ENCODE measurements at places on chromosomes 6 and 20.

DNA sequence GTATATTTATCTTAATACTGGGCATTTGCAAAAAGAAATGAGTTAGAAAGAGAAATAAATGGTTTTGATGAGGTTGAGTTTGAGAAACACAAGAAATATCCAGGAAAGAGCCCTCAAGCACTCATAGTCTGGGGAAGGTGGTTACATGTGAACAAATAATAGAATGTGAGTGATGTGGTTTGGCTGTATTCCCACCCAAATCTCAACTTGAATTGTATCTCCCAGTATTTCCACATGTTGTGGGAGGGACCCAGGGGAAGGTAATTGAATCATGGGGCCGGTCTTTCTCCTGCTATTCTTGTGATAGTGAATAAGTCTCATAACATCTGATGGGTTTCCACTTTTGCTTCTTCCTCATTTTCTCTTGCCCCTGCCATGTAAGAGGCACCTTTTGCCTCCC lies 334.1 kb downstream of the COL12A1 start:
- no peak for DNase-seq

- no peak for DNase-seq
Observed at GRCh38 chr20:3797226-3797545, 1.1 kb downstream of the CDC25B start.

GRCh38 chr6:139364302-139364981 lies 10.0 kb downstream of the CITED2 start:
- DNase-seq, result no peak

- no peak for DNase-seq
Observed at GRCh38 chr6:105755885-105756284, 330.3 kb upstream of the PRDM1 start.

GRCh38 chr6:135739288-135739687 lies 112.2 kb upstream of the PDE7B start:
- DNase-seq, result no peak

DNA sequence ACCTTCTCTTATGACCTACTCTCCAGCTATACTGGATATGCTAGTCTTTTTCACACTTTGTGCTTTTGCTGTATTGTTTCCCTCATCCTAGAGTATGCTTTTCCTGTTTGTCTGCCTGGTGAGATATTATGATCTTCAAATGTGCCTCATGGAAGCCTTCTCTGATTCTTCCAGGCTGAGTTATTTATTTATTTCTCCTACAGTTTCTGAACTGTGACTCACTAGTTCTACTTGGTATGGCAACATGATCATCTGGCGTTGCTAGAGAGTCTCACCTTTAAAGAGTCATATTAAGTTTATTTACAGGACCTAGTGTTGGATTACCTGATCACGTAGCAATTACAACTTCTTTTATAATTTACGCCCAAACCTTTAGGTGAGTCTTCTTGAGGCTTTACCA lies 81.2 kb upstream of the HDAC2 start:
- no peak for DNase-seq

- no peak for DNase-seq
Observed at GRCh38 chr6:4889701-4890100, 113.5 kb downstream of the CDYL start.

DNA sequence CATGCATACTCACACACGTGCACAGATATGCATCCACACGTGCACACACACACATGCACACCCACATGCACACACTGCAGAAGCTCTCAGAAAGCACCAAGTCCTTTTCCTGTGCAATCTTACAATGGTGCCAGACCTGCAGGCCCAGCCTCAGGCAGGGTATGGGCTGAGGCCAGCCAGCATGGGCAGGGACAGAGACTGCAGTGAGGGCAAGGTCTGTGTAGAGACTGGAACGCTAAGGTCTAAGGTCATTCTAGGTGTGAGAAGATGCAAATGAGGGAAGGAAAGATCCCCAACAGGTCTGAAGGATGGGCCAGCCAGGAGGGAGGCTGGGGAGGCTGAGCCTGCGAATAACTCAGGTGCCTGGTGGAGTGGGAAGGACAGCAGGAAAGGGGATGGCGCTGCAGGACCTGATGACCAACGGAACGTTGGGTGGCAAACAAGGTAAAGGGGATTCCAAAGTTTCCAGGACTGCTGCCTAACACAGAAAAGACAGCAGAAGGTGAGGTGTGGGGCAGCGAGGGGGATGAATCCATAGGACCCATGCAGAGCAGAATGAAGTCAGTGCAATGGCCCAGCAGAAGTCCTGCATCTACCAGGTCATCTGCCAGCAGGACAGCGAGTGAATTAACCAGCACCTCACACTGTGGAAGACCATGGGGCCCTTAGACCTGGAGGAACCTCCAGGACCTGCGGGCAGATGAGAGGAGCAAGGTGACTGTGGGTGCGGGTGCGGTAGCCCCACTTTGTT lies 67.0 kb downstream of the ABHD12 start:
- DNase-seq, result no peak

DNA sequence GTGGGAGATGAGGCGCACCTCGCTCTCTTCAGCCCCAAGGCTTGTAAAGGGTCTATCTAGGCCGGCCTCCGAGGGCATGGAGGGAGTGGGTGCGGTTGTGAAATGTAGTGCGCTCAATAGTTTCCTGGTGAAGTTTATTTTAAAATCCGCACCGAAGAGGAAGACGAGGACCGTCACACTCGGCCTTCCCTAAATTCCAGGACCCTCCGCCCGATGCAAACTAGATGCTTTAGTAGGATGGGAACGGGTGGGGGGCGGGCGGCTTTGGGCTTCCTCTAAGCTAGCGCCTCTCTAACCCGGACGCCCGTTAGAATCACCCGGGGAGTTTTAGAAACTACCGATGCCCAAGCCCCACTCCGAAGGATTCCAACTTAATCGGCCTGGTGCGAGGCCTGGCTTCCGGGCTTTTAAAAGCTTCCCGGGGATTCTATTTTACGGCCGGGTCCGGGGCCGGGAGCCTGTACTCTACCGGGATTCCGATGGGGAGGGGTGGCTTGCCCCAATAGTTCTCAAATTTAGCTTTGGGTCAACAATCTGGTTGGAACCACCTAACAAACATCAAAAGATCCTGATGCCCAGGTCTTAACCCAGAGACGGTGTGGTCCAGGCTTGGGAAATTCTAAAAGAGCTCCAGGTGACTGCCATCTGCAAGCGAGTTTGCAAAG lies 548 bp upstream of the BCAS4 start:
- no peak for DNase-seq

GRCh38 chr6:33312361-33313104 lies 1.3 kb downstream of the TAPBP start:
- DNase-seq, result peak; percentile 77

- no peak for DNase-seq
Observed at GRCh38 chr6:16058201-16058928, 70.5 kb upstream of the MYLIP start.

GRCh38 chr6:160919723-160920440 lies 71.7 kb upstream of the MAP3K4 start:
- no peak for DNase-seq

DNA sequence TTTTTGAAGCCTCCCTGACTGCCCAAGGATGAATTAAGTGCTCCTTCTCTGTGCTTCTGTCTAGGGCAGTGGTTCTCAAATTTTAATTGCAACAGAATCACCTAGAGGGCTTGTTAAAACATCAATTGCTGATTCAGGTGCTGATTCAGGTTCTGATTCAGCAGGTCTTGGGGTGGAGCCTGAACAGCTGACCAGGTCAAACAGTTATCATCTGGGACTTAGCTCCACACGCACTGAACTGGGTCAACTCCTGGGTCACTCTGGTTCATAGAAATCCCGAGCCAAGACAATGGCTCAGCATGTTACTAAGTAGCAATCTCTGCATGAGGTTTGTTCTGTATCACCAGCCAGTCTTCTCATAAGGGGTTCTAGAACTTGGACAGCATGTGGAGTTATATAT lies 192.3 kb downstream of the GJA1 start:
- no peak for DNase-seq

GRCh38 chr20:8711501-8711900 lies 357.4 kb upstream of the PLCB4 start:
- no peak for DNase-seq

- no peak for DNase-seq
Observed at GRCh38 chr20:63893999-63894357, 948 bp upstream of the DNAJC5 start.

DNA sequence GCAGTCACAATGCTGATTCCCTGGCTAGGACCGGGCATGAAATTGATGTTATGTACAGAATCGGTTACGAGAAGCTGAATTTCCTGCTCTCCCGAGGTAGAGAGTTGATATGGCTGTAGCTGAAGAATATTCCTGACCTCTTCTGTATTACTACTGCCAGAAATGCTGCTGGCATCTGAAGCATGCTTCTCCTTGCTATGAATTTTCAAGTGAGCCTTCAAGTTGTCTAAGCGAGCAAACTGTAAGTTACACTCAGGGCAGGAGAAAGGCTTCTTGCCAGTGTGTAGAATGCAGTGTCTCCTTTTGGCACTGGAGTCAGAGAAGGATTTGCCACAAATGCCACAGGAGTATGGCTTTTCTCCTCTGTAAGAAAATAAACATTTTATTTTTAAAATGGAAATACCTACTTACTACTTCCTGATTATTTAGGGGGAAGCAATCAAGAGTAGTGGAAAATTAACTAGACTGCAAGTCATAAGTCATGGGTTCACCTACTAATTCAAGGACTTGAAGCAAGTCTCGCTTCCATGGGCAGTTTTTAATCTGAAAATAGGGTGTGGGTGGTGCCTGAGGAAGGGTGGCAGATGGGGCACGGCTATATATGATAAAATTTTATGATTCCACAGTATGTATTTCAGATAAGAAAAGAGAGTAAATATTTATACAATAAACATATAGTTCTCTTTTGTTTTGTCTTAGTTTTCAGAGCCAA lies 10.8 kb upstream of the MICAL1 start:
- no peak for DNase-seq

- no peak for DNase-seq
Observed at GRCh38 chr6:105596284-105596755, 193.4 kb upstream of the PREP start.

GRCh38 chr6:47724300-47724699 lies 25.9 kb downstream of the ADGRF4 start:
- no peak for DNase-seq

DNA sequence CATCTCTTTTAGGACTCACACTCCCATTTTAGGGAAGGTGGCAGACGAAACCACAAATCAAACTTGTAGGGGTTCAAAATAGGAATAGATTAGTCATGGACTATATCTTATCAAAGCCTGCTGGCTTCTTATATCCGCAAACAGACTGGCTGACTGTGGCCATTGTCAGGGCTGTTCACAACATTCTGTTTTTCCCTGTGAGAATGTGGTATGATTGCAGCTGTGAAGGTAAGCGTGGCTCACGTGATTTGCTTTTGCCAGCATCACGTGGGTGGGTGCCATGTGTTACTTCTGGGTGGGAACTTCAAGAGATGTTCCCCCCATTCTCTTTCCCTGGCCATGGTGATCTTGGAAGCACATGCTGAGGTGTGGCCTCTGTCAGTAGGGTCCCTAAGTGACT lies 5.9 kb downstream of the IP6K3 start:
- no peak for DNase-seq

- no peak for DNase-seq
Observed at GRCh38 chr20:16446991-16447390, 126.3 kb downstream of the KIF16B start.

DNA sequence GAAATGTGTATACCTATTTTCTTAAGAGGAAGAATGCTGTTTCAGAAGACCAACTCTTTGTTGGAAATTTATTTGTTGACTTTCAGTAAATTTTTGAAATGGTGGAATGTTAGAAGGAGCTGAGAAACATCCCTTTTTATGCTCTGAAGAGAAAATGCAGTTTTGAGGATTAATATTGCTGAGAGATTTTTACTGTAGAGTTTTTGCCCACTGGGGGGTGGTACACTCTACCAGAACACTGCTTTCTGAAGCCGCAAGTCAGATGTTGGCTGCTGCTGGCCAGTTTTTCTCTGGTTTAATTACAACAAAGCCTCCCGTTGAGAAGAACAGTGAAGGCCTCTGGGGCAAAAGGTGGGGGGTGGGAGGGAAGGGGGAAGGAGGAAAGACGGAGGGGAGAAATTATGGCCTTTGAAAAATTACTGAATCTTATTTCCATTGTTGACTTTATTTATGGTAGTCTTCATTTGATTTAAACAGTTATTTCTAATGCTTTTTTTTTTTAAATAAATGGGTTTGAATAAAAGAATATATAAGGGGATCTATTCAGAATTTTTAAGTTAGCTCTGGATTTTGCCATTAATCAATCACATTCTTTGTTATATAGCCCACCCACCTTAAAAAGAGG lies 3.0 kb downstream of the FLRT3 start:
- DNase-seq, result peak; percentile 25

- DNase-seq, result no peak
Observed at GRCh38 chr6:32332433-32332832, 39.3 kb downstream of the TSBP1 start.

GRCh38 chr6:31597006-31597405 lies 4.2 kb upstream of the NCR3 start:
- no peak for DNase-seq

DNA sequence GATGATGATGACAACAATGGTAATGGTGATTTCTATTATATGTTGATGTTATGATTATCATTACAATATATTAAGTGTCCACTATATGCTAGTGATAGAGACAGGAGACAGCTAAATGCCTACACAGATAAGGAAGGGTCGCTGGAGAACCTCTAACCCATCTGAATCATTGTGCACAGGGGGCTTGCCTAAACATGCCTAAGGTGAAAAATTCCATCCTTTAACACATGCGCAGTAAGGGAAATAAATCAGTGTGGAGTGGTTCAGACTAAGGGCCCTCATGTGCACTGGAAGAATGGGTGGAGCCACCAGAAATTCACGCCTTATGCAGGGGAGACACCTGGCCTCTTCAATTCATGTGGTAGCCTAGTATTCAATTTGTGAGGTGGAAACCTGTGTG lies 120.4 kb downstream of the TPBG start:
- DNase-seq, result no peak

DNA sequence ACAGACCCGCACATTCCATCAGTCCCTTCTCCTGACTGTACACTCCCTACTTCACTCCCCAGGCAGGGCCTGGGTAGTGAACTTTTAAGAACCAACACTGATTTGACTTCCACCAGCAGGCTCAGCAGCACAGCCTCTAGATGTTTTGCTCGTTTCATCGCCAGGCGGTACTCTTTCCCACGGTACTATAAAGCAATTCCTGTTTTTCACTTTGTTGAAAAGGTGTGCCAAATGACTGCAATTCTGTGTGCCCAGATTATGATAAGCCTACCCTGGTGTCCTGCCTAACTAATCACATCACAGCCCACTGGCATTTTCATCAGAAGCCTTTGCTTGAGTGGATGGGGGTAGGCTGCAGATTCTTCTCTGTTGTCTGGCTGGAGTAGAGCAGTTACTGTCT lies 12.9 kb upstream of the WTAP start:
- no peak for DNase-seq

DNA sequence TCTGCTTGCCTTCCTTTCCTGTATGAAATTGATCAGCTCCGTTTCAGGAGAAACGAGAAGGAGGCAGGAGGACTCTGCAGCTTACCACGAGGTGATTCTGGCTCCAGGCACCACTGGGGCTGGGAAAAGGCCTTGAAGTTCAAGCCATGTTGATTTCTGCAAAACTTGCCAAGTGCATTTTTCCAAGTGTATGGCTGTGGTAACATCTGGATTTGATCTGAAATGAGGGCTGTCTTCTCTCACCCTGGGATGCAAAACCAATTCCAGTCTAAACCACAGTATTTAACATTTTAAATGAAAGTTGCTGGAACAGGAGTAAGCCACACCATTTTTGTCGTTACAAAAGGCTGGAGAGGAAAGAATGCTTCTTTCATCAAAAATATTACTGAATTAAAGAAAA lies 36.1 kb upstream of the FAM210B start:
- no peak for DNase-seq

- DNase-seq, result no peak
Observed at GRCh38 chr6:101302593-101302992, 90.9 kb upstream of the GRIK2 start.

- DNase-seq, result no peak
Observed at GRCh38 chr20:59676851-59677182, 72.5 kb downstream of the PHACTR3 start.

- no peak for DNase-seq
Observed at GRCh38 chr6:15569035-15569995, 93.5 kb downstream of the DTNBP1 start.
